Cortex of kidney (tissue), 1 donor: ENCODE measurements at places on chromosomes 16 and 17.

DNA sequence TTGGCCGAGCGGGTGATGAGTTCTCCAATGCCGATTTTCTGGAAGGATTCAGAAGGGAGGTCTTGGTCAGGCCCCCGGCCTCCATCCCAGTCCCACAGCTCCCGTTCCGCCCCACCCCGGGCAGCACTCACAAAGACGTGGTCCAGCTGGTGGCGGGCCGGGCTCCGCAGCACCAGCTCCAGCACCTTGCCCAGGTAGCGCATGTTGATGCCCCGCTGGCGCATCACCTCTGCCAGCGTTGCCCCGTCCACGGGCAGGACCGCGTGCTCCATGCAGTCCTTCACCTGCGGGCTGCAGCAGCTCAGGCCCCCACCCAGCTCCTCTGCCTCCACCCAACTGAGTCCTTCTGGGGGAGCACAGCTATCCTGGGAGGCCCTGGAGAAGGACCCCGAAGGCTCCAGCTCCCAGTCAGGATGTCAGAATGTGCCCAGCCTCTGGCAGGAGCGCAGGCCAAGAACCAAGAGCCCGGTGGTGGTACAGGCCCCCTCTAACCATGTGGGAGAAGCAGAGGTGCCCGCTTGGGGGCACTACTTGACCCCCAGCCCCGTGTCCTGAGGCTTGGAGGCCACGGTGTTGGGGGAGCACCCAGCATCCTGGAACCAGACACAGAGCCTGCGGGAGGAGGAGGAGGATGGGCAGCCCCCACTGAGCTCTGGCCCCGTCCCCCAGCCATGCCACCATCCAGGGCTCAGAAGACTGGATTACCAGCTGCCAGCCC is 16.2 kb downstream of the CLUH start:
- DNase-seq: no peak

DNA sequence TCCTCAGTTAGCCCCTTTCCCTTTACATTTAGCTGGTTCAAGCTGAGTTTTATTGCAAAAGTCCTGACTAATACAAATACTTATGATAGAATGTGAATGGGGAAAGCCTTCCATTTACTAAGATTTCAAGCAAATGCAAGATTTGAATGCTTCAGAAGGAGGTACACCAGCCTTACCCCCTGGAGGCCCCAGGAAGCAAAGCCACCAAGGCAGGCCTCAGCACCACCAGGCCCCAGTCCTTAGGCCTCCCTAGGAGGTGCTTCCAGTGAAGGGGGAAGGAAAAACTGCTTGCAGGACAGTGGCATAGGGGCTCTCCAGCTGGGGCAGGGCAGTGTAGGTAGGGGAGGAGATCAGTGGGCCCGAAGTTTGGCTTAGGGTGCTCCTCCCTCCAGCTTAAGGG is 7.3 kb upstream of the PRPSAP2 start:
- DNase-seq: no peak

DNA sequence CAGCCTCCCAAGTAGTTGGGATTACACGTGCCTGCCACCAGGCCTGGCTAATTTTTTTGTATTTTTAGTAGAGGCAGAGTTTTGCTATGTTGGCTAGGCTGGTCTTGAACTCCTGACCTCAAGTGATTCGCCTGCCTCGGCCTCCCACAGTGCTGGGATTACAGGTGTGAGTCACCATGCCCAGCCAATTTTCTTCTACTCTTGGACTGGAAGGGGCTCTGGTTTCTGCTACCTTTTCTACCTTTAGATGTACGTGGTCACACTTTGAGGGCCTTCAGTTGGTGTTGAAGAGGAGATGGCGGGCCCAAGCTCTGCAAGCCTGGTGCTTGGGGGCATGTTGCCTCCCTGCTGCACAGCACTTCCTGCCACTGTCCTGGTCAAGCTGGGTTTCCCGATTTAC is 173.6 kb downstream of the PRKCA start:
- DNase-seq: no peak

DNA sequence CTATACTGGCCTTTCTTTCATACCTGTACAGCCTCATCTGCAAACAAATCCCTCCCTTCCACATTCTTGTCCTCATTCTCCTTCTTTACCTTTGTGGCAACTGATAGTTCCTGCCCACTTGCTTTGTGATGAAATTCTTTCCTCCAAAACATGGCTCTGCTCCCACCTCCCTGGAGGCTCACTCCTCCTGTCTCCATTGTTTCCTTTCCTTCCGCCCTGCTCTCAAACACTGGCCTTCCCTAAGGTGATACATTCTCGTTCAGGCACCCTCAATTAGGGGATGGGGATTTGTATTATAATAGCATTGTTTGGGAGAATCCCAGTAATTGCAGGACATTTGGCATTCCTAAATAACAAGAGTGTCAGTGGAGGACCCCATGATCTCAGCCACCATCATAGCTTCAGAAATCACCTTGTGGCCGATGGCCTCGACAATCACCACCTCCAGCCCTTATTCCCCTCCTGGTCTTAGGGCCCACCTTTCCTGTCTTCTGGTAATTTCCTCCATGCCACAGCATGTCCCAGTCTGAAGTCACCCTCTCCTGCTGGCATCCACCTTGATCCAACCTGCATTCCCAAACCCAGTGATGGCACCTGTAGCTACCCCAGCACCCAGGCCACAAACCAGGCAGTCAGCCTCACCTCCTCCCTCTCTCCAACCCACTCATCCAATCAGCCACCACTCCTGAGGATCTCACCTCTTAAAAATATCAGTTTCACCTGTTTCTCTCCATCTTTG is 7.9 kb downstream of the UNC119 start:
- no peak for DNase-seq

GRCh38 chr16:57146735-57147134 is 39.1 kb downstream of the PSME3IP1 start:
- DNase-seq: no peak

DNA sequence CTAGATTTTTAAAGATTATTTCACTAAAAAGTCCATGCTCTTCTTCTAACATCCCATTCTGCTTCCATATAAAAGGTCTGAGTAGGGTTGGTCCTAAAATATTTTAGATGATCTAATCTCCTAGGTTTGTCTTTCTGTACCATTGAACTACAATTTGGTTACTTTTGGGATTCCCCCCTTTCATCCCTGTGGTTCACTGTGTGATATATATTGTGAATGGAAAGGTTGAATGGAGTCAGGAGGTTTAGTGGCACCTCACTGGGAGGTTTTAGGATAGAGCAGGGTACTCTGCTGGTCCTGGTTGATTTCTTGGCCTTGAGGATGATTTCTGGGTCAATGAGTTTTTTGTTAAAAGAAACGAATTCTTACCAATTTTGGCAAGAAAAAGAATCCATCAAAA is 29.5 kb downstream of the MAP2K6 start:
- DNase-seq: no peak

DNA sequence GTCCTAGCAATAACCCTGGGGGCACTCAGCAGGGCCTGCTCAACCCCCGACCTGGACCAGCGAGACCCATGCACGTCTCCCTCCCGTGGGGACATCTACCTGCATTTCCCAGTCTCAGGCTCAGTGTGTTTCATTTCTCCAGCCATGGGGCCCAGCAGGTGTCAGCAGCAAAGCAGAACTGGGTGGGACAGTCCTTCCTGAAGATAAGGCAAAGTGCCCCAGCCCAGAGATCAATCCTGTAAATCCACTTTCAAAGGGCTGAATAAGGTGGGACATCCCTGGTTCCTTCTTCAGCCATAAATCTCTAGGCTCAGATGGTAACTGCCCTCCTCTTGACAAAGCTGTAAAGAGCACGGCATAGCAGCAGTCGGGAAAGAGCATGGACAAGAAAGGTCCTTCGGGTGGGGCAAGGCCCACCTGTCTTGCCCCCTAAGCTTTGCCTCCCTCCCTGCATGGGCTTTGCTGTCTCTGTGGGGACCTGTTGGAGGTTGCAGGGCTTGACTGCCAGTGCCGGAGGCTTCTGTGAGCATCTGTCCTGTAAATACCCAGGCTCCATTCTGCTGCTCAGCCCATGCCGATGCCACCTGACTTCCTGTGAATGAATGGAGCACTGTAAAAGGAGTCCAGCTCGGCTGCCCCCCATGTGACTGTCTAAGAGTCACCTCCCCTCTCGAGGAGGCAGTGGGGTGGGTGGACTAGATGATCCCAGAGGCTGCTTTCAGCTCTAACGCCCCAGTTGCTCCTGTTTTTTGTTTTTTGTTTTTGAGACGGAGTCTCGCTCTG is 84.8 kb upstream of the TBC1D3K start:
- DNase-seq: no peak

DNA sequence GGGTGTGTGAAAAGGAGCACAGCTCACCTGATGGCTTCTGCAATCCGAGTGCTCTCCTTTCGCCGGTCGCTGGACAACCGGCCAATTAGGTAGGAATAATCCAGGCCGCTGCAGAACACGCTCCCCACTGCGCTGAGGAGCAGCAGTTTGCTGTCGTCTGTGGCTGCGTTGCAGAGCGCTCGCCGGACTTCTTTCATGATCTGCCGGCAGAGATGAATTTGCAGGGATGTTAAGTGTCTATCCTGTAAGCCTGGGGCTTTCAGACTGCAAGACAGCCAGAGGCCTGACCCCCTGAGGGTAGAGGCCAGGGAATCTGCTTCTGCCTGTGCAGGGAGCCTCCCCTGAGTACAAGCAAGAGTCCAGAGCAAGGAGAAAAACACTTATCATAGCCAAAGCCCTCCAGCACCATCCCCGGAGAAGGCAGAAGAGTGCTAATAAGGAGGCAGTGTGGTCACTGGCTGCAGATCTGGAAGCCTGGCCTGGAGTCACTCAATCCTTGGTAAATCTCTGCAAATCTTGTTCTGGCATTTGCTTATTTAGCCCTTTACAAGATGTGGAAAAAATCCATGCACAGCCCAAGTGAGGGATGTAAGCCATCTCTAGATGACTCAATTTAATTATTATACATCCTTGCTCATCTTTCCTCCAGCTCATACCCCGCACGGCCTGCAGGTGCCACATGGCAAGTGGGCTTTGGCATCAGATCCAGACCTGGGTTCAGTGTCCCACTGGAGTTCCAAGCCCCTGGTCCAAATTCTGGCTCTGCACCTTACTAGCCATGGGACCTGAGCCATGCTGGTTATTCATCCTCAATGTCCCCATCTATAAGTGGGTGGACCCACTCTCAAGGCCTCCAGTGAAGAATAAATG is 80.2 kb downstream of the DYNLRB2 start:
- no peak for DNase-seq

- no peak for DNase-seq
These were observed 27.4 kb downstream of the UBN1 start for GRCh38 chr16:4874666-4875065.

- no peak for DNase-seq
These were observed 6.8 kb upstream of the AKAP1 start for GRCh38 chr17:57078274-57078673.
